ENCODE measurements at places on chromosomes 5 and 9.

DNA sequence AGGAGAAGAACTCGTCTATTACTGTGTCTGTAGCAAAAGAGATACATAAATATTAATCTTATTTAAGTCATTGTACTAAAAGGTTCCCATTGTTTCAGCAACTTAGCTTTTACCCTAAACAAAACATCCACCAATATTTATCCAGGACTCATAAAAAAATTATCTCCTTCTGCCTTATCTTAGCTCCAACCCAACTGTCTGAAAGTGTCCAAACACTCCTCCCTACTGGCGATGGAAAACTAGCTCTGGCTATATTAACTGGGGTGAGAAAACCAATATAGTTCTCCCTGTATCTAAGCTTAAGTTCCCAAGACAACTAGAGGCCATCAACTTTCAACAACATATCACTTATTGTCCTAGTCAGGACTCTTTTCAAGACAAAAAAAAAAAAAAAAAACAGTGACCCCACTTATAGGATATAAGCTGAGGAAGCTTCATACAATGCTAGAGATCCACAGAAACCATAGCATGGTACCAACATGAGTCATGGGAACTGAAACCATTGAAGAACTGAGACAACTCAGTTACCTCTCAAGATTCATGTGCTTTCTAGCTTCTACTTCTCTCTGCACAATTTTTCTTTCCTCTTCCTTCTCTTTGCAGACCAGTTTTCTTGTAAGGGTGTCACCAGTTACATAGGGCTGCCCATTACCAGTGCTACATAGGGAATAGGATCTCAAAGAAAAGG is 150.7 kb upstream of the RASA1 start:
- DNase-seq = no peak

- no peak for DNase-seq
Observed at GRCh38 chr5:88682881-88683361, 200.1 kb downstream of the MEF2C start.

DNA sequence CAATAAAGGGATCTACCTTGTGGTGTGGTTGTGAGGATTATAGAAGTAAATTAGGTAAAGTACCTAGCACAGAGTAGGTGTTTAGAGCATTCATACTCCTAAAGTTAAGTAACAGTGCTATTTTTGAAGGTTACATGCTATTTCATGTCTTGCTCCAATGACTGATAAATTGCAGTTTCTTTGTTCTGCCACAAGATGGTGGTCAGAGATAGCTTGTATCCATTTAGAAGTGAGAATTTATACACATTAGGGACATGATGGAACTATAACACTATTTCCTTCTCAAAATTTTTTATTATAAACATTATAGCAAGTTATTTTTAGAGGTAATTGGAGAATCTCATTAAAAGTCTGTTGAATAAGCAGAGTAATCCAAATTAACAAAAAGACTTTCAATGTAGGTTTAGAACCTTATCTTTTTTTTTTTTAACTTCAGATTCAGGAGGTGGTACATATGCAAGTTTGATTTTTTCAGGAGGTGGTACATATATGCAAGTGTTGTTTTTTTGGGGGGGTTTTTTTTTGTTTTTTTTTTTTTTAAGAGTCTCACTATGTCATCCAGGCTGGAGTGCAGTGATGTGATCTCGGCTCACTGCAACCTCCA is 17.1 kb downstream of the MTREX start:
- DNase-seq = no peak

- no peak for DNase-seq
Observed at GRCh38 chr9:98045234-98046179, 11.0 kb upstream of the NANS start.

GRCh38 chr5:1314564-1314982 is 19.7 kb upstream of the TERT start:
- no peak for DNase-seq

DNA sequence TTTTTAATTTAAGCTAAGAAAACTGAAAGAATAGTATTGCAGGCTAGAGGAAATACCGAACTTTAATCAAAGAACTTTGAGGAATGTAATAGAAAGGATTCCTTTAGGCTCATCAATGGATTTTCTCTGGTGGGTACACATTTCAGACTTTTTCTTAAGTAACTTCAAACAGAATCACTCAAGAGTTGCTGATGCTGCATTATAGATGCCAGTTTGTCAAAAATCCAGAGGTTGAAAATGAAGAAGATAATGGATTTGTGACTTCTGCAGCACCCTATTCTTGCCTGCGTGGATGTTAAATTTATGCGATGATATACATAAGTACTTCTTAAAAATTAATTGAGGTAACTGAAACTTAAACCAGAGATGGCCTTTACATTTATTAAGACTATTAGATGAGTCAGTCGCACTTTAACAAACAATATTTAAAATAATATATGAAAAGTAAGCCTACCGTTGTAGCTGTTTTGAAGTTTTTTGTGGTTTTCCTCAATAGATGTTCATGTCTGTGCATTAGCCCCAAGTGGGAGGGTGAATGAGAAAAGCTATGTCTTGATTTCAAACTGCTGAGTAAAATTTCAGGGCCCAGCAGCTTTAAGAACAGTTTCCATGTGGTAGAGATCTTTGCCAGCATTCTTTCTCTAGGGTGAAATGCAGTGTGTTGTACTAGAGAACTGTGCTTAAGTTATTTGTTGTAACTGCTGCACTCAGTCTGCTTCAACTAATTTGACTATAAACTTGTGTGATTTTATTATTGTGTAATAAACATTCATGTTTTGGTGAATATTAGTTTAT is at the start of gene OGN:
TSS of gene OGN (minus strand) at position 537 of the 795 bp plus-strand sequence. CDS start 1,171 bp downstream, outside the sequence.
- DNase-seq = no peak

DNA sequence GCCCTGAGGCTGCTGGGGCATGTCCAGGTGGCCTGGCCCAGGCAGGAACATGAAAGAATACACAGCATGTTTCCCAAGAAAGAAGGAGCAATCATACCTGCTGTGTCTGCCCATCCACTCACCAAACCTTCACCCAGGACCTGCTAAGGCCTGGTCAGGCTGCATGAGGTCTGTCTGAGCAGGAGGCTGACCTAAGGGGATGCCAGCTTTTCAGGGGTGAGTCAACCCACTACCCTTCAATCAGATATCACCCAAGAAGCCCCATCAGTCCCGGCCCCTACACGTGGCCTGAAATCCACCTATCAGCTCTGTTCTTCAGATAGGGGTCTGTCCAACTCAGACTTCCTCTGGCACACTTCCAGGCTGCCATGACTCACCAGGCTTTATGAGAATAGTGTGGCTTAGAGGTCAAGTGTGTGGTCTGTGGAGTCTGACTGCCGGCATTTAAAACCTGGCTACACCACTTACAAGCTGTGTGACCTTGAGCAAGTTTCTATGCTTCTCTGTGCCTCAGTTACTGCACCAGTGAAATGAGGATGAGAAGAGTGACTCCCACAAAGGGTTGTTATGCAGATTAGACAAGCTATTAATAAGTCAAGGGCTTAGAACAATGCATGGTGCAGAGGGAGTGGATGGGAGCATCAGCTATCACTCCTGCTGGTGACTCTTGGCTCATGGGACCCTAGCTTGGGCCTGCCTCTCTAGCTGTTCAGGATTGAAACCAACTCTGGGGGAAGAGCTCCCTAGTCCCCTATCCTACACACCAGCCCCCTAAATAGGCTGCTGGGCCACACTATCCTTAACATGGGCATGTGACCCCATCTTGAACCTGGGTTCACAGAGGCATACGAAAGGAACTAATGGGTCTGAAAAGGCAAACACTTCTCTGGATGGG is 130.3 kb downstream of the PAX5 start:
- DNase-seq = no peak

GRCh38 chr9:126401107-126401506 is 74.5 kb downstream of the MVB12B start:
- no peak for DNase-seq

DNA sequence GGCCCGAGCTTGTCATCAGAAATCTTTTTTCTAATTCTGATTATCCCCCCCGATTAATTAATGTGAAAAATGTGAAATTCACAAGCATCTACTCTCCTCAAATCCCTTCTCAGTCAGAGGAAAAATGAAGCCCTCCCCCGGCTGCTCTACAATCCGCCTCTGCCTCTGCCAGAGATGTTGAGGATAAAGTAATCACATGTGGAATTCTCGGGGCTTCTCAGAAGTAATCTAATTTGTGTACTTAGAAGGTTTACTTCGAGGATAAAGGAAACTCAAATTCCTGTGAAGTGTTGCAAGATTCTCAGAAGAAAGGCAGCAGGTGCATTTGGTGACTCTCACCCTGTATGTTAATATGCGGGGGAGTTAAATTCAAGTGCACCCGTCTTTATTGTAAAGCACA is 726.1 kb upstream of the ADAMTS16 start:
- no peak for DNase-seq

- DNase-seq = no peak
Observed at GRCh38 chr9:92665836-92666235, 4.1 kb downstream of the IPPK start.

- no peak for DNase-seq
Observed at GRCh38 chr5:27472871-27473270, 434.5 kb upstream of the CDH9 start.

DNA sequence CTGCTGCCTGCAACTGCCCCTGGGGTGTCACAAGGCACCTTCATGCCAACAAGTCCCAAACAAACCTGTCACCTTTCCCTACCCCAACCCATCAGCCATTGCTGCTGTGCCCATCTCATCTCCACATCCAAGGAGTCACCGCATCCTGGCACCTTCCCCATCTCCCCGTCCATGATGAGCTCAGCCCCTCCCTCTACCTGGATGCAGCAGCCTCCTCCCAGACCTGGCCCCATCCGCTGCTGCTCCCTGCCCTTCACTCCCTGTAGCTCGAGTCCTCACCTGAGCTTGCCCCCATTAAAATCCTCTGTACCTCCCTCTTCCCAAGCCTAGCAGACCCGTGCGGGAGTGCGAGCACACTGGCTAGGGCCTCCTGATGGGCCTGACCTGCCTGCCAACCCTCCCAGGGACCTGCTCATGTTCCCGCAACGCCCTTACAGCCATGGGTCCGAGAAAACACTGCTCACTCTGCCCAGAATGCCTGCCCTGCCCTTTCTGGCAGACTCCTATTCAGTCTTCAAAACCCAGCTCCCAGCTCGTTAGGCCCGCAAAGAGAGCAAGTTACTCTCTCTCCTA is 110.6 kb downstream of the ADAMTS2 start:
- DNase-seq = peak; percentile 3

GRCh38 chr9:110828264-110828663 is 159.7 kb downstream of the MUSK start:
- DNase-seq = no peak

GRCh38 chr9:129867136-129868022 is 32.1 kb downstream of the USP20 start:
- no peak for DNase-seq

DNA sequence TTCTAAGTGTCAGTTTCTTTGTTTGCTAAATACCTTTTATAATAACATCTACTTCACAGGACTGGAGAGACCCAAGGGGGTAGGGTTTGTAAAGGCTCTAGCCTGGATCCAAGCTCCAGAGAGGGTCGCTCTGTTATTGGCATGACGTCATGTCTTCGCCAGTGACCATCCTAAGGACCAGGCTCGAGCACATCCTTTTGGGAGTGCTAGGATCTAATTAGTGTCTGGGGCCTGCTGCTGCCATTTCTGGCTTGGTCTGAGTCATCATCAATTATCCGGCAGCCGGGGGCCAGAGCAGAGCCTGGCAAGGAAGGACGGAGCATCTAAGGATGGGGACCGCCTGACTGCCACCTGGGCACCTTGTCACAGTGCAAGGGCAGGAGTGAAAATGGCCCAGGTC is 153.0 kb downstream of the NSG2 start:
- no peak for DNase-seq

DNA sequence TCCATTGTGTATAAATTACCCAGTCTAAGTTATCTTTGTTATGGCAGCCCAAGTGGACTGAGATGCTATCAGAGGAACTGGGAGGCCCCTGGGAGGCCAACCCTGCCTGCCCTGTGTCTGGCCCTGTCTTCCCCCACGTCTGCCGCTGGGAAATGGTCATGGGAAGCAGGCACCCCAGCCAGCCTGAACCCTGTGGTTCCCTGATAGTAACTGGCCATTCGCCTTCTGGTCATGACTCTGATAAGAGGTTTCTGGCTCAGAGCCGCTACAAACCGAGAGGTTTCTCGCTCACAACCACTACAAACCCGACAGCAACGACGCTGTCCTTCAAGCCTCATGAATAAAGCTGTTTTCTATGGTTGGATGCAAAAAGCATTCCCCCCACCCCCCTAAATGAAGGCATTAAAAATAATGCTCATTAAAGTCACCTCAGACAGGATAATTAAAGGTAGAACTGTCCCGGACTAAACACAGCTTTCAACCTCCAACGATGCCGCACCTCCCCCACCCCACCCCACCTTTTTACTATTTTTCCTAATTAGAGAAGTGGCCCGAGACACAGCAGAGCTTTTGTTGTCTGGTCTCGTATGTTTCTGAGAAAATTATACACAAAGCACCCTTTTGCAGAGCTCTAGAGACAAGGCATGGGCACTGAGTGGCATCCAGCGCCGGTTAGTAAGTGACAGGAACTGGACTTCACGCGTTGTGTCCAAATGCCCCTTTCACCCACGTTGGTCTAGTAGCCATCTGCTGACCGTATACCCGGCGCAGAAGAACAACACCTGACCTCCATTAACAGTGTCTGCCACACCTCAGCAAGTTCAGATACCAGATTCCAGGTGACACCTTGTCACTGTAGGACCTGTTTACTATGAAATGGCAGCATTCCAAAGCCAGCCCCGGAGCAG is 140.8 kb downstream of the COL23A1 start:
- no peak for DNase-seq

DNA sequence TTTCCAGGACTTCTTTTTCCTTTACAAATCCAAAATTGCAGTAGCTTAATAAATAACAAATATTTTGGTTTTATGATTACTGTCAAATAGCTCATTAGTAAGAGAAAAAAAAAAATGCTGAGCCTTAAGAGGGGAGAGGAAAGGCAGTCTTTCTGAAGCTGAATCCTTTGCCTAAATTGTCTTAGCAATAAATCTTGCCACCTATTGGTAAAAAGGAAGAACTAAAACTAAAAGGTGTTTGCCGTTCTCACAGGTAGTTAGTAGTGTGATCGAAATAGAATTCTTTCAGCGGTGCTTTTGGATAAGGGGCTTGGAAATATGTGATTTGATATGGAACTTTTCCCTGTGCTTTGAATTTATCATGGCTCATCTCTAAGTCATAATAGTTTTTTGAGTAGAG is 31.2 kb downstream of the PIK3R1 start:
- no peak for DNase-seq

GRCh38 chr9:118367383-118367782 is 663.2 kb downstream of the TLR4 start:
- no peak for DNase-seq

DNA sequence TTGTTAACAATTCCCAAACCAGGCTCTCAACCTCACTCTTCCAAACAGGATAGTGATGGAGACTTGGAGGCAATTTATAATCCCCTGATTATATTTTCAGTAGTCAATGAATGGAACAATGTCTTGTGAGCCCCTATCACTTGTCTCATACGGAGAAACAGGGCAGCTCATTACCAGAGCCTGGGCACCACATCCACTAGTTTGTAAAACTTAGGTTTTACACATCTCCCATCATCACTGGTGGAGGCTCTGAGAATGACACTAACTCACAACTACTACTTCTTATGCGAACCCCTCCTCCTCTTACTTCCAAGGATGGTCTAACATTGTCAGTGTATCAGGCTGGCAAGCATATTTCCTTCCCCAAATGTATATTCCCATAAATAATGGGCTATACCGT is 253.7 kb downstream of the EPB41L4A start:
- DNase-seq = no peak
